ENCODE measurements at places on chromosomes 7 and 10.

- peak; percentile 49 for DNase-seq
These were observed 41.1 kb downstream of the RASGEF1A start for GRCh38 chr10:43225787-43226153.

GRCh38 chr7:96169439-96169838, 152.5 kb downstream of the SLC25A13 start:
- DNase-seq = no peak

DNA sequence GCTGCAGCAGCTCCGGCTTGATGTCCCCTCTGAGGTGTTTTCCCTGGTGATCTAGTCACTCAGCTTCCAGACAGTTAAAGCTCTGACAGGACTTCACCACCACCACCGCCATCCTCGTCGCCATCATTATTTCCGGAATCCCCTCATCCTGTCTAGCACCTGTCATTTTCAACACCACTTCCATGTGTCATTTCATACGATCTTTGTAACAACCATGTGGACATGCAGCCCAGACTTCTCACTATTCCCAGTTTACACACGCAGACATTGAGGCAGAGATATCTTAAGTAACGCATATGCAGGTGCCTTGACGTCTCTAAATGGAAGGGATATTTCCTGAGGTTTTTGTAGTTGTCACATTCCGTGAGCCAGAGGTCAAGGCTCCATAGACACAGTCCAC, 530.6 kb upstream of the FOXK1 start:
- no peak for DNase-seq

DNA sequence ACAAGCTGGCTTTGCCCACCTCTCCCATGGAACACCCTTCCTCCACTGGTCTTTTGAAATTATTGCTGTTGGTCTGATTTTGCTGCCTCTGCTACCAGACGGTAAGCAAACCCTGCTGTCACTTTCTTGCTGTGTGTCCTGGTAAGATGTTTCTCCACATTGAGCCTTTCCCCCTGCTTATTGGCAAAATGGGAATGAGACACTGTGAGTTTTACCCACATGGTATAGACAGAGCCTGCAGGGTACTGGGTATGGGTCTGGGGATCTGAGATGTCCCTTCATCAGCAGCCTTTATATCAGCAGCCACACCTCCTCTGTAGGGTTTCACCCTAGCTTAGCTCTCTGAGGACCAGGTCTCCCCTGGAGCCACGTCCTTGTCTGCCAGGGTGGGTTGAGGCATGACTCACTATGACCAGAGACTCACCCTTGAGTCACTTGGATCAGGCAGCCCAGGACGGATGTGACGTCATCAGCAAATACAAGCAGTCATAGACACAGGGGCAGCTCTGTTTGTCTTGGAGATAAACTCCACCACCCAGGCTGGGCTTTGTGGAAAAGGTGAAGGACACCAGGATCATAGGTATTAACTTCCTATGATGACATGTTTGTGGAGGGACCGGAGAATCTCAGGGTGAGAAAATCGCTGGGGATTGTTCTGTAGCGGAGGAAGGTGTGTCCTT, 17.9 kb upstream of the BAIAP2L1 start:
- DNase-seq = no peak

GRCh38 chr7:118104812-118105441, 79.0 kb upstream of the LSM8 start:
- no peak for DNase-seq

GRCh38 chr10:50369931-50370330, 118.6 kb upstream of the ASAH2 start:
- no peak for DNase-seq

DNA sequence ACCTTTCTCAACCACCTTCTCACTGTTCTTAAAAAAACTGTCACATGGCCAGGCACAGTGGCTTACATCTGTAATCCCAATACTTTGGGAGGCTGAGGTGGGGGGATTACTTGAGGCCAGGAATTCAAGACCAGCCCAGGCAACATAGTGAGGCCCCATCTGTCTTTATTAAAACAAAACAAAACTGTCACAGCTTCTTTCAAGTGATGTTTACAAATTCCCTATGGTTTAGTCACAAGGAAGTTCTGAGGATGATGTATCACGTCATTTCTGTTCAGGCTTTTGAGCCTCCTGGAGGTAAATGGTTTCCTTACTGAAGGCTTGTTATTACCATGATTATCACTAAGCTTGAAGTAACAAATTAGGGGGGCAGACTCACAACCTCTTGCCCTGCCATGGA, 186.2 kb downstream of the CFTR start:
- DNase-seq = no peak

- DNase-seq = no peak
These were observed 8.7 kb downstream of the TNRC18 start for GRCh38 chr7:5414916-5415315.

- DNase-seq = no peak
These were observed 559 bp upstream of the FKBP14 start for GRCh38 chr7:30027065-30027456.

- DNase-seq = no peak
These were observed 156.0 kb downstream of the SEMA3D start for GRCh38 chr7:85030893-85031292.

DNA sequence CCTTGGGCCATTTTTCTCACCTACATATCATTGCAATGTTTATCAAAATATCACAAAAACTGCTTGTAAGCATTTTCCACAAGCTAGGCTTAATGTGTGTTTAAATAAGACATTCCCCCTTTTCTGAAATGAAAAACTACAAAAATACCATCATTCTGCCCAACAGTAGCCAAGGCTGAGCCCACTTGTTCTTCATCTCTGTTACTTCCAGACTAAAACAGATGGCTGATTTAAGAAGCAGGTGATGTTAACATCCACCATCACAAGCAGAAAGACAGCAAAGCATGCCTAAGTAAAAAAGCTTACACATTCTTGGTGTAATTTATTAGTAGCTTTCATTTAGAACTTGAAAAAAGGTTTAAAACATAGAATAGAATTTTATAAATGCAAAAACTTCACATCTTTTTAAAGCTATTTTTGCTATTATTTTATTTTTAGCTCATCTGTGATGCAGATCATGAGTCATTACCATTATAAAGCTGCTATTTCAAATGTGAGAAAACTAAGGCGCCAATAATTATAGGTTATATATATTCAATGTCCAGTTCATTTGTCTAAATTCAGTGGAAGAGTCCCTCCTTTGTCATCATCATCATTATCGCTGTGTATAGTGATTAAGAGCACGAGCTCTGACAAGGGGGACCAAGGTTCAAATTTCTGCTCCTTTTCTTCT, 109.4 kb downstream of the RELN start:
- no peak for DNase-seq

GRCh38 chr7:108254259-108254658, 124.1 kb upstream of the LAMB4 start:
- DNase-seq = no peak
